ENCODE measurements at places on chromosomes 16 and 17. TPM values are rescaled to one million over a fixed set of nuclear protein-coding genes. Genes with fewer than 3 reads are reported as not detected.
A peak's percentile ranks its signal among the peaks of the same experiment; 100 is the strongest.

The GOSR1 gene
- total RNA-seq, result 34.9 TPM

The CD300A gene
- total RNA-seq, result 13.0 TPM

The LGALS9 gene
- total RNA-seq, result 14.7 TPM

The NECAB2 gene
- not detected for total RNA-seq

The GFAP gene
- total RNA-seq, result 0.25 TPM

The NXPH3 gene
- 1.9 TPM for total RNA-seq

The TRPV2 gene
- total RNA-seq, result 5.0 TPM

The GP2 gene
- 2.3 TPM for total RNA-seq

The SPEM2 gene
- not detected for total RNA-seq

The CSH1 gene
- not detected for total RNA-seq

The NPTX1 gene
- 2.2 TPM for total RNA-seq

The C1QTNF8 gene
- not detected for total RNA-seq

- no peak for DNase-seq
These were observed 385.4 kb upstream of the CDH5 start for GRCh38 chr16:65981057-65981456.

- DNase-seq, result no peak
These were observed 23.2 kb downstream of the CDH3 start for GRCh38 chr16:68668266-68668665.

DNA sequence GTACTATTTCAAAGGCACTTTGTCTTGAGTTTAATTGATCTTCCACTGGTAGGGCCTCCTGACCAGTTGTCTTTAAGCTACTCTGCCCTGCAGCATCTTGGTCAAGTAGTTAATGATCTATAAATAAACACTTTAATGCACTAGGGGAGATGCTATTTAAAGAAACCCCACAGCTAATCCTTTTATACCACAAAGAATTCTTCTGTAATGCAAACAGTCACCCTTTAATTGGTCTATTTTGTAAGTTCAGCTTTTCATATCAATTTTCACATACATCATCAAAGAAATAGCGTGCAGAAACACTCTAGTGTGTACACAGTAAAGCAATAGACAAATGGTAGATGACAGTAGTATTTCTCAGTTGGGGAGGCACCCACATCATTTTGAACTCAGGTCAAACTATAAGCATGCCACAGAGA, 70.3 kb downstream of the PMP22 start:
- DNase-seq, result no peak

DNA sequence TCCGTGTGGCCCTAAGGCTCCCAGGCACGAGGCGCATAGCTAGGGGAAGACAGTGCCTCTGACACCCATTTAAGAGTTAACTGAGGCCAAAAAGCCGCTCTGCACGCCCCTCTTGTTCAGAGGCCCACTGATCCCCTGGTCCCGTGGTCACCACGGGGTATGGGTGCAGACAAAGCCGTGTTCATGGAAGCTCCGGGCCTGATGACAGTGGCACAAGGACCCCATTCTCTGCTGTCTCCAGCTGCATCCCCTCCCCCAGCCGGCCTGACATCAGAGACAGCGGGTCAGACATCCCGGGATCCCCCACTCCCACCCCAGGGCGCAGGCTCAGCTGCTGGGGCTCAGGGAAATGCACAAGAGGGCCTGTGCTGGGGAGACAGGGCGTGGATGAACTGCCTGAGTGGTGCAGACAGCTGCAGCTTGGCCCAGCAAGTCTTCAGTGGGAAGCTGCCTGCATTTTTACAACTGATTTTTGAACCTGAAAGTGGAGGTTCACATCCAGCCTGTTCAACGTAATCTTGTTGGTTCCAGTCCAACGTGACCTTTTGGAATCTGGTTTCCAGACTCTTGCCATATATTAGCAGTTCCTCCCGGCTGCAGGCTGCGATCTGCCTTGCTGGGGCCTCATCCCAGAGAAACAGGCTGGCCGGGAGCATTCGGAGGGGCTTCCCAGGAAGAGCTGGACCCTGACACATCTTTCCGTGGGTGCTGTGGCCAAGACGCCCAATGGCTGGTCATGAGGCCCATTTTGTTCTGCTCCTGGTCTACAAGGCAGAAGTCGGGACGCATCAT, 9.7 kb upstream of the BAHCC1 start:
- DNase-seq, result no peak

DNA sequence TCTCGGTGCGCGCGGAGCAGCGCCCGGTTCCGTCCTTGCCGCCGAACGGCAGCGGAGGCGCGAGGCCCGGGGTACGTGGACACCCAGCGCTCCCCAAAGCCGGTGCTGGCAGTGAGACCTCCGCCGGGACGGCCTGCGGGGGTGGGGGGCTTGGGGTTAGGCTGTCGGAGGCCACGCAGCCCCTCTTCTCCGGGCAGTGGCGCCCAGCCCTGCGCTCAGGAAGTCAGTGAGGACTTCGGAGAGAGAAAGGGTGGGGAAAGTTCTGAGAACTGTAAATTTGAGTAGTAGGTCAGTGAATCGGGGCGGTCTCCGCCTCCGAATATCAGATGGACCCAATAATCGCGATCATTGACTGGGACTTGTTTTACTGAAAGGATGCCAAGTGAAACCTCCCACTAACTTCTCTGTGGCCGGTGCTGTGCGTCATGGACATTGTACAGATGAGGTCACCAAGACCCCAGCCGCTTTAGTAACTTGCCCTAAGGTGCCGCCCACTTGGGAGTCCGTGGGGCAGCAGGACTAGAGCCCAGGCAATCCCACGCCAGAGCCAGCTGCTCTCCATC, 468 bp downstream of the IL4R start:
- peak; percentile 93 for DNase-seq

DNA sequence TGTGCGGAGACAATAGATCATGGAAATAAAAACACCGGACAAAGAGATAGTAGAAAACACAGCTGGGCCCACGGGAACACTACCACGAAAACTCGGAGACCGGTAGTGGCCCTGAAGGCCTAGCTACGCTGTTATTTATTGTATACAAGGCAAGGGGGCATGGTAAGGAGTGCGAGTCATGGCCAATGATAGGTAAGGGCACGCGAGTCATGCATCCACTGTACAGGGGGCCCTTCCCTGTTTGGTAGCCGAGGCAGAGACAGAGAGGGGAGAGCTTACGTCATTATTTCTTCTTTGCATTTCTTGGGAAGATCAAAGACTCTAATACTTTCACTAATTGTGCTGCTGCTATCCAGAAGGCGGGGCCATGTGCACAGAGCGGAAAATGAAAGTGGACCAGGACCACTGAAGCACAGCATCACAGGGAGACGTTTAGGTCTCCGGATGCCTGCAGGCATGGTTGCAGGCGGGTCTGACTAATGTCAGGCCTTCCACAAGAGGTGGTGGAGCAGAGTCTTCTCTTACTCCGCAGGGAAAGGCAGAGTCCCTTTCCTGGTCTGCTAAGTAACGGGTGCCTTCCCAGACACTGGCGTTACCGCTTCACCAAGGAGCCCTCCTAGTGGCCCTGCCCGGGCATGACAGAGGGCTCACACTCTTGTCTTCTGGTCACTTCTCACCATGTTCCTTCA, 74.4 kb upstream of the ARL4D start:
- no peak for DNase-seq

DNA sequence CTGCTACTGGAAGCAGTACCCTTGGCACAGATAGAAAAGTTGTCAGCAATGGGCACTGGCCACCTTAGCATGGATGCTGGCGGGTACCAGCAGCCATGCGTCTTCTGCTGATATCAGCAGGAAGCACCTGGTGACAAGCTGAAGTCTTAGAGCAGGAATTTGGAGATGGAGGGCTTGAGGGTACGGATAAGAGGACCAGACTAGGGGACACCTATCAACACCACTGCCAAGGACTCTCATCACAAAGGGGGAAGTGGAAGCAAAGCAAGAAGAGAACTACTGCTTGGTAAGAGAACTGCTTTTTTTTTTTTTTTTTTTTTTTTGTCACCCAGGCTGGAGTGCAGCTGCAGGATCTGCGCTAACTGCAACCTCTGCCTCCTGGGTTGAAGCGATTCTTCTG, 35.4 kb upstream of the LYRM9 start:
- no peak for DNase-seq

DNA sequence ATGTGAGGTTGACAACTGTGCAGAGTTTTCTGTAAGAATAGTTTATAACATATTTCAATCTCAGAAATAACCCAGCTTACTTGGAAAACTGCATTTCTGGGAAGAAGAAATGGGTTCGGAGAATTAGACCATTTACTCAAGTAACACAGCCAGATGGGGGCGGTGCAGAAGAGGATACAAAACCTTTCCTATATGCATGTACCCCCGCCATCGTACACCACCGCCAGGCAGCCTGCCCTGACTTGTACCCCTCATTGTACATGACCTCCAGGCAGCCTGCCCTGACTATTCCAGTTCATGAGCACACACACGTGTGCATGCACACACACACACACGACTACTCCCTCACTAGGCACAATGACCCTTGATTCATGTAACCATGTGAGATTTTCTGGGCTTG, 154.0 kb downstream of the C16orf78 start:
- DNase-seq, result no peak

- DNase-seq, result no peak
These were observed 10.8 kb downstream of the NGFR start for GRCh38 chr17:49505854-49506253.

GRCh38 chr17:34485999-34486398, 93.4 kb upstream of the TMEM132E start:
- DNase-seq, result no peak

GRCh38 chr16:22014271-22014873, 6.5 kb downstream of the MOSMO start:
- no peak for DNase-seq

DNA sequence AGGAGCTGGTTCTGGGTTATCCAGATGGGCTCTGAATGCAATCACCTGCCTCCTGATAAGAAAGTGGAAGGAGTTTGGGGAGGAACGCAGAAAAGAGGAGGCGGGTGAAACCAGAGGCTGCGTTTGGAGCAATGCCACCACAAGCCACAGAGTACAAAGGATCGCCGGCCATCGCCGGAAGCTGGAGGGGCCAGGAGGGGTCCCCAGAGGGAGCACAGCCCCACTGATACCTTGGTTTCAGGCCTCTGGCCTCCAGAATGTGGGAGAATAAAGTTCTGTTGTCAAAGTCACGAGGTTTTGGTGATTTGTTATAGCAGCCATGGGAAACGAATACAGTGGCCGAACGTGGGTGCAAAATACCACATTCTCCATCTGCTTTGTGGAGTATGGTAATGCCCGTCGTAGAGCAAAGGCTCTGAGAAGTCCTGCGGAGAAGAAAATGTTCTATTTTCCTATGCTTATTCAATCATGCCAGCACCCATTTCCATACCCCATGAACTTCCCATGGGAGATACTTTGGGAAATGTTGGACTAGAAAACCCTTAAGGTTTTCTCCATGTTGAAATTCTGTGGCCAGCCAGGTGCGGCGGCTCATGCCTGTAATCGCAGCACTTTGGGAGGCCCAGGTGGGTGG, 51.4 kb downstream of the ZDHHC7 start:
- no peak for DNase-seq

- no peak for DNase-seq
These were observed 1.1 kb downstream of the ABAT start for GRCh38 chr16:8675183-8676159.

DNA sequence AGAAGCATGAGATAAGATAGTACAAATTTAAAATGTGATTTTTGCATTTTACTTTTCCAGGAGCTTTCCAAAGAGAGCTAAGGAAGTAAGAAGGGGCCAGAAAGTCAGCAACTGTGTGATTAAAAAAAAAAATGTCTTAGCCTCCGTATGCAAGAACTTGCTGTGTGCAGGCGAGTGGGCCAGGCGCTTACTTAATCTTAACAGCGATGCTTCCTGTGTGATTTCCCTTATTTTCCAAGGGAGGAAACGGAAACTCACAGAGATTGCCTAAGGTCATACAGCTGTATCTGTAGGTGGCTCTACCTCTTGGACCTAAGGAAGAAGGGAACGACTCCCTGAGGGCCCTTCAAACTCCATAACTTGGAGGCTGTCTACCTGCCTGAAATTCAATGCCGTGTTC, 11.1 kb downstream of the HS3ST3B1 start:
- DNase-seq, result no peak

DNA sequence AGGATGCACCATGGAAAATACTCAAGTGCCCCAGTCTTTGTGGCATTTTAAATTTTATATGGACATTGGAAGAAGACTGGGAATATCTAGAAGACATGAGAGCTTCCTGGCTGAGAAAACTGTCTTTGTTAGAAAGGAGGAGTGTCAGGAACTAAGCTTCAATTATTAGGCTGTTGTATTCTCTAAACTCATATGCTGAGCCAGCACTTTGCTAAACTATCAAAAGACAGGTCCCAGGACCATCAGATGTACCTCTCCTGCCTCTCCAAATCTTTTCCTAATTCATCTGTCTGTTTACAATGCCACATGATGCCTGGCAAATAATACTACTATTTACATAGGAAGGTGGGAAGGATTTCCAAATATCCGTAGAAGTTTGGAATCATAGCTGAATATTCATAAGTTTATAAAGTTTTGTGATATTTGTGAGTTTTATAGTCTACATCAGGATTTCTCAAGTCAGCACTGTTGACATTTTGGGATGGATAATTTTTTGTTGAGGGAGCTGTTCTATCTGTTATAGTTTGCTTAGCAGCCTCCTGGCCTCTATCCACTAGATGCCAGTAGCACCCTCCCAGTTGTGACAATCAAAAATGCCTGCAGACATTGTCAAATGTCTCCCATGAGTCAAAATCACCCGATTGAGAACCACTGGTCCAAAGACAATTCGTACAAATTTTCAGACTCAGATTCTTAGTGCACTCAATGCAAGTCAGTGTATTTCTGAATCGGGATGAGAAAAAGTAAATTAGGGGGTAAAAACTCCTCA, 61.2 kb upstream of the NETO2 start:
- DNase-seq, result no peak

- DNase-seq, result no peak
These were observed 1.0 kb upstream of the MGRN1 start for GRCh38 chr16:4623593-4623992.

DNA sequence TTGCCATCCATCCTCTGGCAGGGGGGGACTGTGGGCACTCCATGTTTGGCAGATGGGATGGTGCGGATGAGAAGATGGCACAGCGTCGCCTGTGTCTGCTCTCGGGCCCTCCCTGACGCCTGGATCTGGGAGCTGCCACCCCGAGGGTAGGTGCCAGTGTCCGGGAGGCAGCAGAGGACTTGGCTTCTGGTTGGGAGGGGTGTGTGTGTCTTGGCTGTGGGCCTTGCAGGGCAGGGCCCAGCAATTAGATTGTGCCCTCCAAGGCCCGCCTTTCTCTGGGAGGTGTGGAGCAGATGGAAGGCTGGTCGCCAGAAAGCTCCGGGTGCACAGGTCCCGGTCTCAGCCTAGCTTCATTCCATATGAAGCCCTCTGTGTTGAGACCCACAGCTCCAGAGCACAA, 1.4 kb downstream of the RAP1GAP2 start:
- DNase-seq, result no peak

- no peak for DNase-seq
These were observed 2.1 kb downstream of the ST6GALNAC1 start for GRCh38 chr17:76641501-76641900.

All from lower leg skin (tissue), 4 donors.